ENCODE measurements at places on chromosomes 3 and 15.

GRCh38 chr15:58924327-58924726, 9.2 kb downstream of the SLTM start:
- DNase-seq = no peak

- no peak for DNase-seq
Measured at GRCh38 chr3:160931474-160931873, 173.7 kb downstream of the B3GALNT1 start.

DNA sequence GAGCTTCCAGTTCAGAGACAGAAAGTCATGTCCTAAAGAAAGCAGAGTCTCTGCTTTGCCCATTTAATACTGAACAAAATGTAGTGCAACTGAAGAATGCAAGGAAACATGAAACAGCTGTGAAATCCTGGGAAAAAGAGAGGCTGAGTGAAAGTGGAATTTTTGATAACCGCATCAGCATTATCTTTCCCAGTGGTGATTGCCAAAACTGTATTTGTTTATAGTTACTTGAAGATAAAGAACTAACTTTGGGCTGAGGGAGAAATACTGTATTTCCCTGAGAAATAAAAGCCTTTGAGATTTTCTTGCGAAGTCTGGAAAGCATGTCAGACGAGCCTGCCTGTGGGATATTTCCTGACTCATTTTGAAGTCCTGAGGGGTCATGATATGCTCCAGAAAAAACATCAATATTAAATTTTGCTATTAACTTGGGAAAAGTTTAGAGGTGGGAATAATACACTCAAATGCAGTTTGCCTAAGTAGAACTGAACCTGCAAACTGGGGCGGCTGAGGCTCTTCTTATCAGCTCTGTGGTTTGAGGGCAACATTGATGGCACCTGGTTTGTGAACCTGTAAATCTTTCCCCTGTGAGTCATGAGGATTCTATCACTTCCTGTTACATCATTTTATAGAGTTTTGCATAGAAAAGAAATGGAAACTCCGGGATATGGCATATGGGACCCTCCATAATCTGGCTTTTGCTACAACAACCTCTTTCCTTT, 855.3 kb downstream of the MCTP2 start:
- DNase-seq = no peak

- DNase-seq = no peak
Measured at GRCh38 chr3:179606534-179607085, 2.0 kb downstream of the NDUFB5 start.

GRCh38 chr15:29920515-29920914, 98.2 kb upstream of the TJP1 start:
- no peak for DNase-seq

DNA sequence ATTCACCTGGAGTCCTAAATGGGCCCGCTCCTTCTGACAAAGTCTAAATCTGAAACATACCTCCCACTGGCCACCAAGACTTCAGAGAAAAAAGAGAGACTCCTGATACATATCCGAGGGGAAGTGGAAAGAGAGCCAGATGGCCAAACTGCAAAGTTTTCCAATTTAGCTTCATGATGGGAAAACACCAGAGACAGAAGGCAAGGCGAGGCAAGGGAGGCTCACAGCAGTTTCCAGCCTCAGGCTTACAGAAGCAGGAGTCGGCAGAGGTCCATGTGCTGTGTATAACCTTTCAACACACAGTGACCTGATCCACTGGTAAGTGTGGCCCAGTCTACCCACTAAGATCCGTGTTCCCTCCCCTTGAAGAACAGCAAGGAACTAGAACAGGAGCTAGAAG, 29.9 kb upstream of the PDE8A start:
- DNase-seq = no peak

DNA sequence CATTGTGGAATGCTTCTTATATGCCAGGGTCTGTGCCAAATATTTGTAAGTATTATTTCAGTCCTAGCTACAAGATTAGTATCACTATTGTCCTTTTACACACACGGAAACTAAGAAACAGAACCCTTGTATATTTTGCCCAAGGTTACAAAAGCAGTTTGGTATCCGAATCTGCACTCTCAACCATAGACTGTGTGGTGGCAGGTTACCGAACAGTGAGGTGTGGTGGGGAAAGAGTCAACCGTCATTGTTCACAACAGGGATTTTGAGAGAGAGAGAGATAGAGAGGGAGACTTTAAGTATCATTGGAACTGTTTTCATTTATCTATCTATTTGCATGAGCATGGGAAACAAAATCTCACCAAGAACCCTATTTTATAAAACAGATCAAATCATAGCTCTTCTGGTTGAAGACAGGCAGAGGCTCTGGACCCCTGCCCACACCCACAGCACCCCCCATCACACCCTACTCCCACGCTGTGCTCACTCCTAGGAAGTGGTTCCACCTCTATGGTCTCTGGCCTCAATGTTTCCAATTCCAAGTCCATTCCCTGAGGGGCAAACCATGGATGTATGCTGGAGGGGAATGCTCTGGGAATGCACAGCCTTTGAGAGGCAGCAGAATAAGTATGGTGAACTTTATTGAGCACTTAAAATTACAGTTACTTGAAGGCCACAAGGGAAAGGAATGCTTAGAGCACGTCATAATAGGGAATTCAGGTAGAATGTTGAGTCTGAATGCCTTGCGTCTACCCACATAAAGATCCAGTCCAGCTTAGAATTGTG, 69.0 kb downstream of the ARHGAP31 start:
- no peak for DNase-seq

GRCh38 chr3:53303957-53304356, 43.4 kb downstream of the DCP1A start:
- DNase-seq = no peak

DNA sequence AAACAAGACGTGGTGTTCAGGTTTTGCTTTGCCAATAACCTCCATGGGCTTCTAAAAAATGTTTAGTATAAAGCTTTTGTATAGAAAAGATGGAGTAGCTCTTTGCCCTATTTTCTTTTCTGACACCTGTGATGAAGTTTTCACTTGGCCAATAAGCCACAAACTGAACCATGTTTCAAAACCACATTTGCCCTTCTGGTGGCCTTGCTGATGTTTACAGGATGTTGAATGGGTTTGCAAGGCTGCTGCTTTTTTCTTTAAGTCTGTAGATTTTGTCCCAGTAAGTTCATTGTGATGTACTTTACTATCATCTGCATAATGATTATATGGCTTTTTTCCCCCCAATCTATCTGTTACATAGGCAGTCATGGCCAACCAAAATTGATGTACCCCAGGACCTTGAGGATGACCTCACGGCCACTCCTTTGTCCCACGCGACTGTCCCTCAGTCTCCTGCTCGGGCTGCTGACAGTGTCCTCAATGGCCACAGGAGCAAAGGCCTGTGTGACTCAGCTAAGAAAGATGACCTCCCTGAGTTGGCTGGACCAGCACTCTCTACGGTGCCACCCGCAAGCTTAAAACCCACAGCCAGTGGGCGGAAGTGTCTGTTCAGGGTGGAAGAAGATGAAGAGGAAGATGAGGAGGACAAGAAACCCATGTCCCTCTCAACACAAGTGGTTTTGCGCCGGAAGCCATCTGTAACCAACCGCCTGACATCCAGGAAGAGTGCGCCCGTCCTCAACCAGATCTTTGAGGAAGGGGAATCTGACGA, 60.8 kb downstream of the SNRK start:
- no peak for DNase-seq

- DNase-seq = no peak
Measured at GRCh38 chr3:145427355-145427754, 733.6 kb downstream of the PLOD2 start.

- no peak for DNase-seq
Measured at GRCh38 chr3:125202197-125202596, 10.4 kb downstream of the SLC12A8 start.

DNA sequence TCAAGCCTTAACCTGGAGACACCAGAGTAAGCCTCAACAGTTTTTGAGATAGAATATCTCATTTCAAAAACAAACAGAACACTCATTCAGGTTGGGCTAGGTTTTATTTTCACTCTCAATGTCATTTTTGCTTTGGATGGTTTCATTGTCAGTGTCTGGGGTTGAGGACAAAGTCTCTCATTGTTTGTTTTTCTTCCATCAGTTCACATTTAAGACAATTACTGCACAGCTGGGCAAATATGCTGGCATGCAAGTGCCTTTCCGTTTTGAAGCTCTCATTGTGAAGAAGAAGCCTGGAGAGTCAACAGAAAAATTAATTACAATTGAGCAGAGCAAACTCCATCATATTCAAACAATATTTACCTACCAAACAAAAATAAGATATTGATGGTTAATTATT, 1050.0 kb downstream of the TBL1XR1 start:
- DNase-seq = no peak

DNA sequence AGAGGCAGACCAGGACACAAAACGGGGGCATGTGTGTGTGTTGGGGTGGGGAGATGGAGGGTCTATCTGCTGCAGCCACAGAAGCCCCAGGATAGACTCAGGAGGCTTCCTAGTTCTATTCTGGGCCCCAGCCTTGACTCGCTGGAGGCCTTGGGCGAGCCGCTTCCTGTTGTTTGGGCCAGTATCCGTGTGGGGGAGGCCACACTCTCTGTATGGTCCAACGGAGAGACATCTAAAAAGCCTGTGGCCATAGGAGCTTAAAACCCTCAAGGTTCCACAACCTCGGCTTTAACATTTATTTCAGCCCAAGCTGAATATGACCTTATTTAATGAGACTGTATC, 32.8 kb downstream of the POC1A start:
- DNase-seq = no peak

DNA sequence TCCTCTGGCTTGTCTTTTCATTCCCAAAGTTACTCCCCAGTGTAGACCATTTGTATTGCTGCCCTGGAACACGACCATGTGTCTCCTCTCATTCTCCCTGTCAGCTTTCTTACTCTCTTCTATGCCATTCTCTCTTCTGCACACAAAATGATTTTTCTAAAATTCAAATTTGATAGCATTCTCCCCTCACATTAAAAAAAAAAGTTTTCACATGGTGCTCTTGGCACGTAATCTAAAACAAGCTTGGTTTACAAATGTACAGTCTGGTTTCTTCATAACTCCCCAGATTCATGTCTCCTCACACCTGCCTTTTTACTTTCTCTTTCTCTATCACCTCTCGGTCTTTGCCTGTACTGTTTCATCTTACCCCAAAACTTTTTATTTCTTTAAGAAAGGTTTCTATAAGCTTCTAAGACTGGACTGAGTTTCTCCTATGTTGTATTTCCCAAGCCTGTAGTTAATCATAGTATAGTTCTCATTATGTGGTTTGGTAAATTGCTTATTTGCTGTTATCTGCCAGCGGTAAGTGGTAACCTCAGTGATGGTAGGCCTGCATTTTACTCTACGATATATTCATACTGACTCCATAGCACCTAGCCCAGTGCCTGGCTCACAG, 31.2 kb downstream of the BCHE start:
- no peak for DNase-seq

- no peak for DNase-seq
Measured at GRCh38 chr3:37680401-37680800, 181.3 kb upstream of the CTDSPL start.

DNA sequence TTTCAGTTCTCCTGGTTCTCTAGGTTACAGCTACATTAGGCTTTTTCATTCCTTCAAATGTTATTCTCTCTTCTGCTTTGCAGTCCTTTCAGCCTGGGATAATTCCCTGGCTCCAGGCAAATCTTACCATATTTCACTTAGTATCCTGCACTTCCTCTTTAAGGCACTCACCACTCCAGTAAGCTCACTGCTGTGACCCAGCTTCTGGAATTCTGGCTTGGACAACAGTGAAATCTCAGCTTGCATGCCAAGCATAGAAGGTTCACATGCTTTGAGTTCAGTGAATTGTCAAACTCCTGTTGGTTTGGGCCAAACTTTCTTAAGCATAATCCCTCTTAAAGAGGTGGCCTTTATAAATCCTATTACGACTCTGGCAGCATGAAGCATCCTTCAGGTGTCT, 69.4 kb downstream of the SCN10A start:
- DNase-seq = no peak

GRCh38 chr3:10495003-10495402, 10.4 kb downstream of the ATP2B2 start:
- no peak for DNase-seq

DNA sequence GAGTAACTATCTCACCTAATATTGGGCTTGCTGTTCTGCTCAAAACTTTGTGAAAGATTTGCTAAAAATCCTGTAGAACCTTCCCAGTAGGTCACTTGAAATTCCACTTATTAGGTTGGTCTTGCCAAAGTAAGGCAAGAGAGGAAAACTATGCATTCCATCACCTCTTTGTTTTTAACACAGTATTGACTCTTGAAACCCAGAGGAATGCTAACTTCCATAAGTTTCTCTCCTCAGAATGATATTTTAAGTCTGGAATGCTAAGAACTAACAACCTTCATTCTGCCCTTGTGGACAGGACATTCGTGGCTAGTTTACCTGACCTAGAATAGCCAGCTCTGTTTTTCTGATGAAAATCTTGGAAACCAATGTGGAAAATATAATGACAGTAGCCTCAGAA, 154.5 kb downstream of the TMCO5A start:
- no peak for DNase-seq

- DNase-seq = no peak
Measured at GRCh38 chr3:13115576-13115910, 42.3 kb upstream of the IQSEC1 start.

DNA sequence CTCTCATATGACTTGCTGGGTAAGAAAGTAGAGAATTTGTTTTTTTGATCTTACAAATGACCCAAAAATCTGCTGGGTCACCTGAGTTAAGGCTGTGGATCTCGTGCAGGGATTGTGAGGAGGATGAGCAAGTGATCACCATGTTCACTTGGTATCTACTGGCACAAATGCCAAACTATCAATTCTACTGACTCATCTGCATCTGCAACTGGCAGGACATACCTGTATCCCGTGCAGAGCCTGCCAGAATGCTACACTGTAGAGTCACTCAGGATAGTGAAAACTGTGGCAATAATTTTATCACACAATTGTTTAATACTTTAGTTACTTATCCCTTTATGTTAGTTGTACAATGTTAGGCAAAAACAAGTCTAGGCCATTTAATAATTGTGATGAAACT, 129.6 kb upstream of the PLXND1 start:
- DNase-seq = no peak

- DNase-seq = no peak
Measured at GRCh38 chr3:183108470-183108869, 9.2 kb upstream of the MCCC1 start.

GRCh38 chr3:55903680-55904079, 416.6 kb upstream of the WNT5A start:
- DNase-seq = no peak

DNA sequence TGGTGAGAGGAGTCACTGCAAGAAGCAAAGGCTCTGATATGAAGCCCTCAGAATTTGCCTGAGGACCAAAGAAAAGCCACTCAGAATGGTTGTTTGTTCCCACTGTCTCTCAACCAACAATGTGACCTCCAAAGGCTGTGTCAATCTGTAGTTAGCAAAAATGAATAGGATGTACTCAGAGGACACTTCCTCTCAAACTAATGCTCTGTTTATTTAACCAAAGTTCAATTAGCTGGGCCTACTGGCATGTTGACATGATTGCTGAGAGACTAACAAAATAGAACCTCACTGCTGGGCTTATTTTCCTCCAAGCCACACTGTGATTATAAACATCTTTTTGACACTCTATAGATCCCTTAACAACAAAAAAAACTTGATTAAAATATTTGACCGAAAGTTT, 522.5 kb downstream of the OCA2 start:
- DNase-seq = no peak
